ENCODE measurements at places on chromosomes 2 and 18.

DNA sequence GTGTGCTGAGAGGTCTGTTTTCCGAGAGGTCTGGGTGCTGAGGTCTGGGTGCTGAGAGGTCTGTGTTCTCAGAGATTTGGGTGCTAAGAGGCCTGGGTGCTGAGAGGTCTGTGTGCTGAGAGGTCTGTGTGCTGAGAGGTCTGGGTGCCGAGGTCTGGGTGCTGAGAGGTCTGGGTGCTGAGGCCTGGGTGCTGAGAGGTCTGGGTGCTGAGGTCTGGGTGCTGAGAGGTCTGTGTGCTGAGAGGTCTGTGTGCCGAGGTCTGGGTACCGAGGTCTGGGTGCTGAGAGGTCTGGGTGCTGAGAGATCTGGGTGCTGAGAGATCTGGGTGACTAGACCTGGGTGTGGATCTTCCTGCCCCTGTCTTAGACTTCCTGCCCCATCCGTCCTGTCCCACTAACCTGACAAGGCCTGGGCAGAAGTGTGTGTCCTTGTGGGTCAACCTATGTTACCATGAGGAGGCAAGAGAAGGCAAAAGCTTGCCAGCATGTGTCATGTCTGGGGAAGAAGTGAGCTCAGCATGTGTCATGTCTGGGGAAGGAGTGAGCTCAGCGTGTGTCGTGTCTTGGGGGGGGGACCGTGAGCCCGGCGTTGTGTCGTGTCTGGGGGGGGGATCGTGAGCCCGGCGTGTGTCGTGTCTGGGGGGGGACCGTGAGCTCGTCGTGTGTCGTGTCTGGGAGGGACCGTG lies 69.3 kb downstream of the KCNG2 start:
- no peak for DNase-seq

DNA sequence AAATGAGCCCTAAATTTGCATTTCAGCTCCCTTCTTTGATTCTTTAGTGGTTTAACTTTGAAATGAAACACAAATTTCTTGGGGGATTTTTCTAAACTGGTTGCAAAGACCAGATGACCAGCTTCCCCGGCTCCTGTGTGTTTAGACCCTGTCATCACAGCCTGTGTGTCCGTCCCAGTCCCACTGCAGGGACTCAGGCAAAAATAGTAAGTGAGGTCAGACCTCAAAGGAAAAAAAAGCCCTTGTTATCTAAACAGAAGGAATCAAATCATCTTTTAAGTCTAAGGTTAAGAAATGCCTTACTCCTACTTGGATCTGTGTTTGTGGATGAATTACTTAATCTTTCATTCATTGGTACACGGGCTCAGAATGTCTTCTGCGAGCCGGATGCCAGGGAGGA lies 423.7 kb downstream of the LPIN1 start:
- no peak for DNase-seq

- DNase-seq, result no peak
Measured at GRCh38 chr2:189181706-189182105, 2.1 kb upstream of the COL5A2 start.

GRCh38 chr2:38187541-38188011 lies 111.6 kb upstream of the CYP1B1 start:
- DNase-seq, result peak; percentile 47

GRCh38 chr2:149021761-149022160 lies 16.7 kb upstream of the LYPD6B start:
- DNase-seq, result no peak

- no peak for DNase-seq
Measured at GRCh38 chr2:208274748-208275147, 8.7 kb downstream of the PIKFYVE start.

Data from ascending aorta (tissue), 2 donors.